ENCODE measurements at places on chromosomes 12 and 14.
A peak's percentile ranks its signal among the peaks of the same experiment; 100 is the strongest.

DNA sequence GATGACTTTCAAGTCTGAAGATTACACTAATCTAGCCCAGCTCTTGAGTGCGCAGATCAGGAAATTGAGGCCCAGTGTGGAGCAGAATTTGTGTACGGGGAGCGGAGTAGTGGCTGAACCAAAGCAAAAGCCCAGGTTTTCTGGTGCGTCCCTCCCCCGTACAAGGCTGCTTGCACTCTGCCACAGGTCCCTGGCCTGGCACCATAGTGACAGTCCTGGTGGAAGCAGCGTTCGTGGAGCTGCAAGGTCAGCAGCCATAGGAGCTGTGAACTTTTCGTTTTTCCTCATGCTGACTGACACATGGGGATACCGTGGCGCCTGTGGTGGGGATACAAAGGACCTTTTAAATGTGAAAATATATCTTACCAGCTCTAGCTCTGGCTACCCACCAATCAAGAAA is 1.7 kb downstream of the EVL start:
- DNase-seq, result no peak

GRCh38 chr14:100017553-100017952 is 47.7 kb upstream of the EVL start:
- no peak for DNase-seq

GRCh38 chr14:64117671-64118402 is 176.3 kb downstream of the ESR2 start:
- no peak for DNase-seq

DNA sequence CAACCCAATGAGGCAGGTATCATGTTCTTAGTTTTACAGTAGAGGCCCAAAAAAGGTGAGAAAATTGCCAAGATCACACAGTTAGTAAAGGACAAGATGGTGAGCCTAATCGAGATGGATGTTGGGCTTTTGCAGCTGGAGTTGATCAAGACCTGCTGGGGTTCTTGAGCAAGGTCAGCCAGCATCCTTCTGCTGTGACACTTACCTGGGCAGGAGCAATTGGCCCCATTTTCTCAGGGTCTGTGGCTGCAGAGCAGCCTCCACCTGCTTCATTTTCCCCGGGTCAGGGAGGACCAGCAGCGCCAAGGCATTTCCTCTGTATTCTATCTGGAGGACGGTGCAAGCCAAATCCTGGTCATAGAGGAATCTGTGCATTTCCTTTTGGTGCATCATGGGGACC is 6.5 kb downstream of the SERPINA11 start:
- DNase-seq, result no peak

DNA sequence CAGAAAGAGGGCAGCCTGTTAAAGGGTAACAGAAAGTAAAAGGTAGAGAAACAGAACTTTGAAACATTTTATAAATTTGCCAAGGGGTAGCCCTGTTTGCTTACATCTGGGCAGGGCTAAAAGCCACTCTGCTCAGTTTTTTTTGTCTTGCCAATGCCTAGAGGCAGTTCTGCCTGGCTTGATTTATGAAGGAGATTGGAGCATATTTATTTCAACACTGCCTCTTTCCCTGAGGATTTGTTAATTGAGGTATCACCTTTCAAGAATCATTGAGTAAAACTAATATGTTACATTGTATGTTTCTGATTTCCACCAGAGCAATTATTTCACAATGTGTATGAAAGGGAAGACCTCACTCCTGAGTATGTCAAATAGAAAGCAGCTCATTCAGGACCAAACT is 160.8 kb downstream of the GXYLT1 start:
- no peak for DNase-seq

DNA sequence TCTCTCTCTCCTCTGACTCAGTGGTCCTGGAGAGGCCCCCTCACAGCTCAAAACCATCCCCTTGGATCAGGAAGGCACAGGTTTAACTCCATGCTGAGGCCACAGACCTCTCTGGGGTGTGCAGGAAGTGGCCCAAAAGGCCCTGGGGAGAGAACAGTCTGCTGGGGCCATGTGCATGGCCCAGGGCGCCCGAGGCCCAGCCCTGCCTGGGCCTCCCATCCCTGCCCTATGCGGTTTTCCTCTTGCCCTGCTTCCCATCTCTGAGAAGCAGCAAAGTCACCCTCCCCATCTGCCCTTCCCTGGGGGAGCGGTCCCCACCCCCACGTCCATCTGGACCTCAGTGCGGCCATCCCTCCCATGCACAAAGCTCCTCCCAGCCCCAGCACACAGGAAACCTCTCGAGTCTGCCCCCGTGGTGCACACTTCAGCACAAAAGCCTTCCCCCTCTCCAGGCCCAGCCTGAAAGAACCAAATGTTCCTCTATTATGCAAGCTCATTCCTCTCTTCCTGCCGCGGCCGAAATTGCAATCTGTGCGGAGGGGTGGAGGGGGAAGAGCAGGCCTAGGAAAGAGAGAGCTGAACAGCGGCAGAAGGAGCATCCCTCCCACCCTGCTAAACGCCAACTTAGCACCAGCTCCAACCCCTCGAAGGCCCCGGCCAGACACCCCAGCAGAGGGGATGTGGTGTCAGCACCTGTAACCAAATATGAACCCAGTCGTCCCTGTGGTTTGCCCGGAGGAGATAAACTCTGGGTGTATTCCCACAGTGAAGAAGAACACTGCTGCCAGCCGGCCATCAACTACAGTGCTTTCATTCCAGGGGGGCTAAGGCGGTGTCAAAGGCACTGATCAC is 108.5 kb downstream of the SCARB1 start:
- no peak for DNase-seq

- no peak for DNase-seq
These were observed 1669.3 kb upstream of the FLRT2 start for GRCh38 chr14:83860631-83861155.

GRCh38 chr14:62357362-62357761 is 595.1 kb downstream of the SNAPC1 start:
- DNase-seq, result no peak

GRCh38 chr12:32989705-32990104 is 93.1 kb upstream of the PKP2 start:
- DNase-seq, result no peak

DNA sequence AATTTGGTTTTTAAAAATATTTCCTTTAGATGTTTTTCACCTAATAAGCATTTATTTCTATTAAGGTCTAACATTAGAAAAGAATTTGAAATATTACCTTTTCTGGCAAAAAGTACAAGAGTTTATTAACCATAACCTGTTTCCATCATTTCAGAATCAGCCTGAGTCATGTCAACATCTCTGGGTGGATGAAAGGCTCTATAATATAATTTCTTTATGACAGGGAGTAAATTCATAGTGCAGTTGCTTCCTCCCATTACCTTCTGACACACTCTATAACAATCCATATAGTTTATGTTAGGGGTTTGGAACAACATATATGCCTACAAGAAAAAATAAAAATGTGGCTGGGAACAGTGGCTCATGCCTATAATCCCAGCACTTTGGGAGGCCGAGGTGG is 134.5 kb downstream of the SLC2A13 start:
- DNase-seq, result no peak

- DNase-seq, result no peak
These were observed 6.1 kb downstream of the KMT2D start for GRCh38 chr12:49054524-49054923.

GRCh38 chr12:49537231-49537751 is 1.5 kb upstream of the KCNH3 start:
- no peak for DNase-seq

DNA sequence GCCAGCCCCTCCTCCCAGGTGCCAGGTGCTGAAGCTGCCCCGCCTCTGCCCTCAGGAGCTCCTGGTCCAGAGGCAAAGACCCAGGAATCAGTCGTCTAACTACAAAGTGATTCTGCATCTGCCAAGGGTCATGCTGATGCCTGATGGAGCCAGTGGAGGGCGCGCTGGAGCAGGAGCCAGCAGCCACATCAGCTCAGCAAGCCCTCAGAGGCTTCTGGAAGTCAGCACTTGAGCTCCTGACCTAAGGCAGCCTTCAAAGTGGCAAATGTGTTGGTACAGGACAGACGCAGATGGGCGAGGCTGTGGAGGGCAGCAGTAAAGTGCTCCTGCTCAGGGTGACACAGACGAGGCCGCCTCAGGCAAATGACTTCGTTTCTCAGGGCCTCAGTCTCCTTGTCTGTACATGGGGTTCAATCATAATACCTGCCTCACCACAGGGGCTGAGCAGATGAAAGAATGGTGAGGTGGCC is 10.9 kb downstream of the C12orf43 start:
- DNase-seq, result peak; percentile 18

DNA sequence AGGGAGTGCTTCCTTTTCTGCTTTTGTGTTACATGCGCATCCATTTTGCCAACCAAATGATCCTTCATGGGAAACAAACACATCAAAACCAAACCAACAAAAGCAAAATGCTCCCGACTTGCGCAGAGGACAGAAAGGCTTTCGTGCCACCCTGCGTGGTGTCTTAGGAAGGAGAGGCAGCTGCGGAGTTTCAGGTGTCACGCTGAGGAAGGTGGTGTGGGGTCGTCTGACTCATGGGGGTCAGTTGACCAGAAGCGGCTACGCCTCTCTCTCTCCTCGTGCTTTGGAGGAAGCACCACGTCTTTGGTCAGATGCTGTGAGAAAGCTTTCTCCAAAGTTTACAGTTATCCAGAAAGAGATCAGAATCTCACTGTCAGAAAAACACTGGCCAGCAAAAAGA is 7.9 kb downstream of the EMP1 start:
- DNase-seq, result no peak

GRCh38 chr14:90894241-90894640 is 78.0 kb upstream of the TTC7B start:
- no peak for DNase-seq

DNA sequence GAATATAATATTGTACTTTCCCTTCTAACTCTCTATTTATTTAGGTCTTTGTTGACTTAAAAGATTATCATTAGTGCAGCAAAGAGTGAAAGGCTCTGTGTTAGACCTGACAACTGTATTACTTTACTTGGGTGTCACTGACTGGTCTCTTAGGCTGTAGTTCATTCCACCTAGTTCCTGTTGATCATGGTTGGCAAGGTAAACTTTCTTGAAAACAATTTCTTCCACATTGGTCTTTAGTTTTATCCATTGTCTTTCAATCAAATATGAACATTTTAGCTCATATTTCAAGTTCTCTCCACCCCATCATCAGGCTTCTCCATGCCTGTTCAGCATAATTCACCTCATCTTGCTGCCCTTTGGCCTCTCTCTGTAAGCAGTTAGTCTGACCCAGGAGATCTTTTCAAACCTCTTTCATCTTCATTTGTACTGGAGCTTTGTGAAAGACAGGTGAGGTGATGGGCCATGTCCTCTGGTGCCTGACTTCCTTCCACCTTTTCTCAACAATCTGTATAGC is 32.1 kb upstream of the PPM1H start:
- DNase-seq, result no peak

- DNase-seq, result no peak
These were observed 28.3 kb upstream of the HIGD1C start for GRCh38 chr12:50924131-50924438.

DNA sequence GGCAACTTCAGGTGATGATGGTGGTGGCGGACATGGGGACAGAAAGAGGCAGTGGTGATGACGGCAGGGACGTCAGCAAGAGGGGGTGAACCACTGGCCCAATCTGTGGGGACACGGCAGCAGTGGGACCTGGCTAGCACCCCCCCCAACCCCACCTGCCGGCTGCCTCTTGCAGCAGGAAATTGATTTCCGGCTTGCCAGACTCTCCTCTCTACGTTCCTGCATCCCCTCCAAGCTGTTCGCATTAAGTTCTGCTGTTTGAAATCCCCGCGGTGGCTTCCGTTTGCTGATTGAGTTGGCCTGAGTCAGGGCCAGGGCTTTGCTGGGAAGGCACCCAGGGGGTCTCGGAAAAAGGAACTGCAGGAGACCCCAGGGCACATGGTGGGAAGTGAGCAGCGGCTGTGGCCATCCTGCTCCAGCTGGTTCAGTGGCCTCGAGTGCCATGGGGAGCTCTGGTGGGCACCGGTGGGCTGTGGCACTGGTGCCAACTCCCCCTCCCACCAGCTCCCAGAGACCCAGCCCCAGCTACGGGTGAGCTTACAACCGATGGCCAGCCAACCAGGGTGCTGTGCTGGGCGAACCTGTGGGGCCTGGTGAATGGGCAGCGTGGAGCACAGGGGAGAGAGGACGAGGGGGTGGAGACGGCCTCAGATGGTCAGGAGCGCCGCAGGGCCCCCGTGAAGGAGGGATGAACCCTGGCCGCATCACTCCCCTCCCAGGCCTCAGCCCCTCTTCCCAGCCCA is 14.6 kb upstream of the NUDT14 start:
- DNase-seq, result no peak

- DNase-seq, result no peak
These were observed 6.0 kb downstream of the HDAC7 start for GRCh38 chr12:47813511-47814196.

DNA sequence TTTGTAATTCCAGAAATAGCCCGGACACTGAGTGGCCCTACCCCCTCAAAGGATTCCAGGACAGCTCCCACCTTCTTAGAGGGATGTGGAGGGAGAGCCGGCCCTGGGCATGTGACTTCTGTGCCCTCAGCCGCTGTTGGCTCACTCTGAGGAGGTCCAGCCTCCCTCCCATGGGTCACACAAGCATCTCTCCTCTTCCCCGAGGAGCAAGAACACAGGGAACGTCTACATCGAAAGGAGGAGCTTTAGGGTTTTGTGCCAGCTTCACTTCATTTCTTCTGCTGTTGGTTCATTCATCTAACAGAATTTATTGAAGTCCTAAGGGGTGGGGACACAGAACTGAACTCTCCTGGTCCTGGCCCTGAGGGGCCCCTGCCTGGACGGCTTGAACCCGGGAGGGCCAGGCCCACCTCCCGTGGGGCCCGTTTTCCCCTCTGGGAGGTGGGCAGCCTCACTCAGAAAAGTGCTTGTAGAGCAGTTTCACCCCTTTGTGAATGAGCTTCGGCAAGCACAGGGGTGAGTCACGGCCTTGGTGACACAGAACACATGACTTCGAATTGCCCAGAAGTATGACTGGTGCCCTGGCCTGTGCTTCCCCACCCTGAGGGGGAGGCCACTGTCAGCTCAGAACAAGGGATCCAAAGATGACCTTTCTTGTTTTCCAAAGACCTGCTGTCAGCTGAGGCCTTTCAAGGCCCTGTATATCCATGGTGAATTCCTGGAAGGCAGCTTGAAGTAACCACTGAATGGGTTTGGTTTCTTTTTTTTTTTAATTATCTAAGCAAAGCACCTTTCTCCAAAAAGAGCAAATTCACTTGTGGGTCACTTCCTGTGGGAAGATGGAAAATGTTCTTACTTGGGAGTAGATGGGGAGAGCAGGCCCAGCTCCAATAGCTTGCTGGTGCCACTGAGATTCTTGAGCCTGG is 39.2 kb downstream of the NFKBIA start:
- peak; percentile 54 for DNase-seq

- DNase-seq, result no peak
These were observed 165.6 kb downstream of the SUDS3 start for GRCh38 chr12:118541934-118542333.

Measured in stimulated activated CD4-positive, alpha-beta T cell treated with anti-CD3 and anti-CD28 coated beads, TNF-alpha, amount 100 ng/mL, for 4 hours (primary cell).